Midbrain (tissue), 1 donor: ENCODE measurements at places on chromosomes 16 and 17.

GRCh38 chr17:51425773-51426172 is 165.4 kb downstream of the UTP18 start:
- DNase-seq: no peak

- DNase-seq: no peak
Observed at GRCh38 chr17:12982224-12982623, 35.6 kb downstream of the ELAC2 start.

DNA sequence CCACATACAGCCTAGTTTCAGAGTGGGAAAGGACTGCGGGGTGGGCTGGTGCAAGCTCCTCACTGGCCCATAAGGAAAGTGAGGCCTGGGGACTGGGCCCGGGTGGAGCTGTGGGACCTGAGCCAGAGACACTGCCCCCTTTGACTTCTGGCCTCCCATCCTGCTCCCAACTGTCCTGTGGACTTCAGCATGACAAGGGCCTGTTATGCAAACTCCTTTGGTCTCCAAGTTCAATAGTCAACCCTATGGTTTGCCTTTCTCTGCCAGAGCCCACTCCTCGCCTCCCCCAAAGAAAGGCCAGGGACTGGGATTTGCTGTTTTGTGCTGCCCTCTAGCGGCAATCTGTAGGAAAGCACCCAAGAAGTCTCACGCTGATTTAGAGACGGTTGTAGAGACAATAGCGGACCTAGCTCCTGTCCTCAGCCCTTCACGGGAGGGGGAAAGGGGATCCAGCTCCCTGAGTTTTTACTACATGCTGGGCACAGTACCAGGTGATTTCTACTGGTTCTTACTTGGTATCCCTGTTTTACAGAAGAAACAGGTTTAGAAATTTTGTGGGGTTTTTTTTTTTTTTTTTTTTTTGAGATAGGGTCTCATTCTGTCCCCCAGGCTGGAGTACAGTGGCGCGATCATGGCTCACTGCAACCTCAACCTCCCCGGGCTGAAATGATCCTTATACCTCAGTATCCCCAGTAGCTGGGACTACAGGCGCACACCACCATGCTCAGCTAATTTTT is 1.2 kb upstream of the TLCD3B start:
- DNase-seq: peak; percentile 66

- DNase-seq: no peak
Observed at GRCh38 chr17:46039592-46040186, 40.6 kb downstream of the STH start.

GRCh38 chr17:56699186-56699894 is 105.8 kb downstream of the NOG start:
- no peak for DNase-seq

DNA sequence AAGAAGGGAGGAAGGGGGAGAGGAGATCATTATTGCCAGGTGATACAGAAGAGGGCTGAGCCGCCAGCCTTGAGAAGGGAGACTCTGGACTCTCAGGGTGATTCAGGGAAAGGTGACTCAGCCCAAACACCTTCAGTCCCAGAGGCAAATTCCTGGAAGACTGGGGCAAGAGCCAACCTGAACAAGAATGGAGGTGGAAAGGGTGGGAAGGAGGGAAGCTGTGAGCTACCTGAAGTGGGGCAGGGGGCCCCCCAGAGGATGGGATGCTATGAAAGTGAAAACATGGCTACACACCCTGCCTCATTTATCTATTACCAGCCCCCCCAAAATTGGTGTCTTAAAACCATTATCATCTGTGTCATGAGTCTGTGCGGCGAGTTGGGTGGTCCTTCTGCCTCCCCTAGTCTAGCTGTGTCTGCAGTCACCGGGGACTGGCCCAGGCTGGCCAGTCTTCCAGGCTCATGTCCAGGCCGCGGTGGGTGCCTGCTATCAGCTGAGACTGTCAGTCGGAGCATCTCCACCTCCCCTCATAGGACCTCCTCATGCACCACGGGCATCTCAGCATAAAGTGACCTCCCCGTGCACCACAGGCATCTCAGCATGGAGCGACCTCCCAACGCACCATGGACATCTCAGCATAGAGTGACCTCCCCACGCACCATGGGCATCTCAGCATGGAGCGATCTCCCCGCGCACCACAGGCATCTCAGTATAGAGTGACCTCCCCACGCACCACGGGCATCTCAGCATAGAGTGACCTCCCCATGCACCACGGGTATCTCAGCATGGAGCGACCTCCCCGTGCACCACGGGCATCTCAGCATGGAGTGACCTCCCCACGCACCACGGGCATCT is 3.2 kb upstream of the SLC47A2 start:
- DNase-seq: no peak

GRCh38 chr16:24939224-24939623 is 75.9 kb downstream of the ARHGAP17 start:
- no peak for DNase-seq

DNA sequence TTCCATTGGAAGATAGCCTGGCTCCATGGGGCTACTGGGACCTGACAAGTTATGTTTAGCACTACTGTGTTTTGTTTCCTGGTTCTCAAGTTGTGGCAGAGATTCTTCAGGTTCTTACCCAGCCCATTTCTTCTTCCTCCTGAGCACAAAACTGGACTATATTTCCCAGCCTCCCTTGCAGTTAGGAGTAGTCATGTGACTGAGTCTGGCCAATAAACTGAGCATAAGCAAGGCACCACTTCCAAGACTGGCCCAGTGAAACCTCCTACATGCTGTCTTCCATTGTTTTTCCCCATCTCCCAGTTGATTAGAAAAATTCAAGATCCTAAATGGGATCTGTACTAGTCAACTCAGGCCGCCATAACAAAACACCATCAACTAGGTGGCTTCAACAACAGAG is 28.2 kb upstream of the RBBP6 start:
- no peak for DNase-seq

DNA sequence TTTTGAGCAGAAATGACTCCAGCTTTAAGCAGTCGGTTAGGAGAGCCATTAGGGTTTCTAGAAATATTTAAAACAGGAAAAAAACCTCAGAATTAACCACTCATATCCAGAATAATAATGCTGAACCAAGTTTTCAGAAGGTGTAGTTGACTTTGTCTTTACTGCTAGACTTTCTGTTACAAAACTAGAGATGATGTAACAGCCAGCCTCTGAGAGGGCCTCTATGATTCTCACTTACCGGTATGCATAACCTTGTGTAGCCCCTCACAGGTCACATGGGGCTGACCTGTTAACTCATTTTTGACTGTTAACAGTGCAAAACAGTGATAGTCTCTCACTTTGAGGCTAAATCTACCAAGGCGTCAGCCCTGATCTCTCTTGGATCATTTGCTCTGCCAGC is 74.3 kb downstream of the TEX14 start:
- DNase-seq: no peak
